ENCODE measurements at places on chromosomes 4 and X.

GRCh38 chr4:182886205-182886604 is 31.0 kb downstream of the DCTD start:
- DNase-seq, result no peak

DNA sequence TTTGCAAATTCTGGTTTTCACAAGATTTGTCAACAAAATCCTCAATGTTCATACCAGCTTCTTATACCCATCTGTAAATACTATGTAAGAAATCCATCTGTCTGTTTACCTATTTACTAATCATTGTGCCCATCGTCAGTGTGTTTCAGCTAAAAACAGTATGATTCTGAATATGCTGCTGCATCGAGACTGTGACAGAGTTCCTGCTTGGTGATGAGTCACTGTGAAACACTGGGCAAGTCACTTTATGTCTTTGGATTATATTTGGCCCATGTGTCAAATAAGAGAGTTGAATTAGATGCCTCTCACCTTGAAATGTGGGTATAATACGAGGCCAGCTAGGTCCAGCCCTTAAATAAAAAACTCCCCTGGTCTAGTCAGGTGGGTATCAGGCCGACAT is 79.3 kb downstream of the CBLL2 start:
- DNase-seq, result no peak

- DNase-seq, result no peak
Observed at GRCh38 chrX:136176399-136176825, 29.1 kb downstream of the FHL1 start.

GRCh38 chr4:18957716-18958115 is 936.2 kb upstream of the LCORL start:
- no peak for DNase-seq

GRCh38 chrX:130665263-130665662 is 237.7 kb downstream of the ENOX2 start:
- no peak for DNase-seq

DNA sequence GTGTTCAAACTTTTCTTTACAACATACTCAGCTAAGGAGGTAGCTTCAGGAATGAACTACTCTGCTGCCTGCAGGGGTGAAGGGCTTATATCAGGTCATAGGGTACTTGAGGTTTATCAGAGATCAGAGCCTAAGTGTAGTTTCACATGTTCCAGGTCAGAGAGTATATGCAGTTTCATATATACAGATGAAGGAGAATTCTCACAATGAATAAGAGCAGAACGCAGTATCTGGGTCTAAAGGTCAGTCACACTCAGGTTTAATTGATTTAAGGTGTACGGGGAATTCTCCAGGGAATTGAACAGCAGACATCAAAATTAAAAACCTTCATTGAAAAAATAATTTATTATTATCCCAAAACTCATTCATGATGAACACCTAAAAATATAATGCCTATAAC is 700.6 kb downstream of the TECRL start:
- no peak for DNase-seq

- DNase-seq, result no peak
Observed at GRCh38 chr4:67521506-67521905, 23.8 kb downstream of the CENPC start.

DNA sequence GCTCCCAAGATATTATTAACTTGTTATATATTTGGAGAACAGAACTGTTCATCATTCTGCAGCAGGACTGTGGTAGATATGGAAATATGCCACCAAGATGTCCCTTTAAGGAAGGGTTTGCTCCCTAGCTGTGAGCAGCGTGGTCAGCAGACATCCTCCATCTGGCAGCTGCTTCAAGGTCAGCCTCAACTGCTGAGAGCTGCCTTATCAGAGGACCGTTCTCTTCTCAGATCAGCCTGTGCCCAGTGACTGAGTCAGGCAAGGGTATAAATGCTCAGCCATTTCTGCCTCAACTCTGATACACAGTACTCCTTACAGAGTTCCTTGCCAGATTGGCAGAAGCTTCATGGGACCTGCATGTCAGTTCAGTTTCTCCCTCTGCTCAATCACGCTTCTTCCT is 63.4 kb upstream of the MAGEB2 start:
- DNase-seq, result no peak

- DNase-seq, result peak; percentile 50
Observed at GRCh38 chrX:78708262-78708661, 39.3 kb upstream of the LPAR4 start.

DNA sequence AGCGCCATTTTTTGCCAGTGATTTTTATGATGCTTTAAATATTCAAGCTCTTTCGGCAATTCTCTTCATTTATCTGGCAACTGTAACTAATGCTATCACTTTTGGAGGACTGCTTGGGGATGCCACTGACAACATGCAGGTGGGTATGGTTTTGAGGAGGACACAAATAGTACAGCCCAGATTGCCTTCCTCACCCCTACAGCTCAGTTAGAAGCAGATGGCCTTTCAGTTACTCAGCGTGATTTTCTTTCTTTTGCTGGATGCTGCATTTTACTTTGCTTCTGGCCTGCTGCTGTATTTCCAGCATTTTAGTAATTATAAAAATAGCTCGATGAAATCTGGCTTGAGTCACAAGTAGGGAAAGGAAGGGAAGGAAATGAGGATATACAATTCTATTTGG is 114.7 kb downstream of the SLC4A4 start:
- no peak for DNase-seq

DNA sequence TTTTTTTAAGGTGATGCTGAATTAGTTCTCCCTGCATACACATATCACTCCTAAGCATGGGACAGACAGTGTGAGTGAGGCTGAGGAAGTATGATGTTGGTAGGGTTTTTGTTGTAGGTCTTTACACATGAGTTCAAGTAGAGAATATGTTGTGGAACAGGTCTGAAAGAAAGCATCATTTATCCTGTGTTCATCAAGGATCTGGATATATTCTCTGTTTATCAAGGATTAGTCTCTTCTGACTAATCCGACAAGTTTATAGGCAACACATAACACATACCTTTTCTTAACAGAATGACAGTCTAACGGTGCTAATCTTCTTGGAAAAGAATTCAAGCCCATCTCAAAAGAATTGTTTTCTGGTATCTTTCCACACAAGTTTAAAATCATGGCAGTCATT is 10.5 kb downstream of the SLIT2 start:
- no peak for DNase-seq

DNA sequence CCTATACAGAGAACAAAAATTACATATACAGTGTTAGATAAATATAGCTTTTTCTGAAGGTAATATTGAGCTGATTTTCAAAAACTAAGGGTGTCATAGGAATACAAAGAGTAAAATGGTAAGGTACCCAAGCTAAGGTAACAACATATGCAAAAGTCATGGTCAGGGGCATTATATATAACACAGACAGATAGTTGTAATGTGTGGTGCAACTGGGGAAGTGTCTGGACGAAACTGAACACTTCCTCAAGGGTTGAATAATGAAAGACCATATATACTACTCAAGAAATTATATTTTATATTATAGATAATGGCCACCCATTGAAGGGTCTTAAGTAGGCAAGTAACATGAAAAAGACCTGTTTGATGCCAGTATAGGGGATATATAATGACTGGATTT is 262.1 kb upstream of the CXXC4 start:
- DNase-seq, result no peak

GRCh38 chr4:44017422-44017739 is 431.2 kb downstream of the KCTD8 start:
- DNase-seq, result no peak

DNA sequence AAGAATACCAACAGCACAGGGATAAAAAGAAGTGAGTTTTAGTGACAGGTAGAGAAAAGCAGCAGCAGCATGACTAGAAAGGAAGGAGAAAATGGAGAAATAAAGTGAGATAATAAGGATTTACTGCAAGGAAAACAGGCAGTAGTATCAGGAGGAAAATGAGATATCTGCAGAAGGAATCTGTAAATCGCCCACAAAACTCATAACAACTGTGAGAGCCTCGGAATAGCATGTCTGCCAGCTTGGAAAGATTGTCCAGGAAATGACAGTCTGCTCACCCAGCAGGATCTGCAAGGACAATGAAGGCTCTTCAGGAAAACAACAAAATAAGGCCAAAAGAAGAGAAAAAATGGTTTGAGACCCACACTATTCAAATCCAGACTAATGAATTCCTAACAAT is 47.4 kb downstream of the CXXC4 start:
- no peak for DNase-seq

GRCh38 chrX:75273483-75273882 is 402 bp upstream of the UPRT start:
- peak; percentile 53 for DNase-seq

DNA sequence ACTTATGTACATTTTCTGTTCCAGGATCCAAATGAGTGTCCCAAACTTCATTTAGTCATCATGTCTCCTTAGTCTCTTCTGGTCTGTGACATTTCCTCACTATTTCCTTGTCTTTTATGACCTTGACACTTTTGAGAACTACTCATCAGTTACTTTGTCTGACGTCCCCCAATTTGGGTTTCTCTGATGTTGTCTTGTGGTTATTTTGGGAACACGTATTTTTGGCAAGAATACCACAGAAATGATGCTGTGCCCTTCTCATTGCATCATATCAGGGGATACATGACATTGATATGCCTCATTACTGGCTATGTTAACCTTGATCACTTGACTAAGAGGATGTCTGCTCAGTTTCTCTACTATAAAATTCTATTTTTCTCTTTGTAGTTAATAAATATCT is 308.8 kb downstream of the ZNF674 start:
- no peak for DNase-seq

- no peak for DNase-seq
Observed at GRCh38 chr4:159248384-159249178, 145.7 kb downstream of the RAPGEF2 start.

DNA sequence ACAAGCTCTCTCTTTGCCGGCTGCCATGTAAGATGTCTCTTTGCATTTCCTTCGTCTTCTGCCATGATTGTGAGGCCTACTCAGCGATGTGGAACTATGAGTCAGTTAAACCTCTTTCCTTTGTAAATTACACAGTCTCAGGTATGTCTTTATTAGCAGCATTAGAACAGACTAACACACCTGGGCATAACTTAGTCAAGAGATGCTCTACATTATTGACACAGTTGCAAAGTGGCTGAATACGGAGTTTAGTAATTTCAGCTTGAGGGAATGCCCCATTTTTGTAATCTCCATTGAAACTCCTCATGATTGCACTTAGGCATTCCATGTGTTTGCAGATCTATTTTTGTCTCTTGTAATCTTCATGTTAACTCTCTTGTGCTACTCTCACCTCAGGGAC is 299.5 kb upstream of the HAND2 start:
- no peak for DNase-seq

DNA sequence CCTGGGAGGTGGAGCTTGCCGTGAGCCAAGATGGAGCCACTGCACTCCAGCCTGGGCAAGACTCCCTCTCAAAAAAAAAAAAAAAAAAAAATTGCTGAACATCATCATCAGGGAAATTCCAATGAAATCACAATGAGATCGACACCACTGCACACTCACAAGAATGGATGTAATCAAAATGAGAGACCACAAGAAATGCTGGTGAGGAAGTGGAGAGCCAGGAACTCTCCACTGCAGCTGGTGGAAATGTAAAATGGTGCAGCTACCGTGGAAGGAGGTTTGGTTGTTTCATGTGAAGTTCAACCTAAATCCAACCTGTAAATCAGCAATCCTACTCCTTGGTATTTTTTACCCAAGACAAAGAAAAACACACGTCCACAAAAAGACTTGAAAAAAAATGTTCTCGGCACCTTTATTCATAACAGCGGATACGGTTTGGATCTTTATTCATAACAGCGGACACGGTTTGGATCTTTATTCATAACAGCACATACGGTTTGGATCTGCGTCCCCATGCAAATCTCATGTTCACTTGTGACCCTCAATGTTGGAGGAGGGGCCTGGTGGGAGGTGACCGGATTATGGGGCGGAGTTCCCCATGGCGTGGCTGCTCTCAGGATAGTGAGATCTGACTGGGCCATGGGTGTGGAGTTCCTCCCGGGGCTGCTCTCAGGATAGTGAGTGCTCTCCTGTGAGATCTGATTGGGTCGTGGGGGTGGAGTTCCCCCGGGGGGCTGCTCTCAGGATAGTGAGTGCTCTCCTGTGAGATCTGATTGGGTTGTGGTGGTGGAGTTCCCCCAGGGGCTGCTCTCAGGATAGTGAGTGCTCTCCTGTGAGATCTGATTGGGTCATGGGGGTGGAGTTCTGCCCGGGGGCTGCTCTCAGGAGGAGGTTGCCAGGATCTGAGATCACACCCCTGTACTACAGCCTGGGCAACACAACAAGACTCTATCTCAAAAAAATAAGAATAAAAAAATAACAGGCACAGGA is 7.7 kb downstream of the GAK start:
- peak; percentile 4 for DNase-seq

DNA sequence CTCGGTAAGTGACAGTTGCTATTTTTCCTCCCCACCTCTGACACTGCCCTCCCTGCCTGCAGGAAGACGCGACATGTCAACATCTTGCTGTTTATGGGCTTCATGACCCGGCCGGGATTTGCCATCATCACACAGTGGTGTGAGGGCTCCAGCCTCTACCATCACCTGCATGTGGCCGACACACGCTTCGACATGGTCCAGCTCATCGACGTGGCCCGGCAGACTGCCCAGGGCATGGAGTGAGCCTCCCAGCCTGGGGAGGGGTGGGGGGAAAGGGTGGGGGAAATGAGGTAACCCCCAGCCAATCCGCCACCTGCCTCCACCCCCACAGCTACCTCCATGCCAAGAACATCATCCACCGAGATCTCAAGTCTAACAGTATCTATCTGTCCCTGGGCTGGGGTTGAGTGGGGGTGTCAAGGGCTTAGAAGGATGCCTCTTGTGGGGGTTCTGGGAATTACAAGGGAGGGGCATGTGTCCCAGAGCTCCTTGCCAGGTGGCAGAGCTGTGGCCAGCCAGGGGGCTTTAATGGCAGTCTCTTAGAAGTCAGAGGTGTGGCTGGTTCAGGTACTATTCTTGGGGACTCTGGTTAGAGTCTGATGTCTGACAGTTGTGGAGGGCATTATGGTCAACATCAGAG is 7.8 kb downstream of the ARAF start:
- peak; percentile 4 for DNase-seq

GRCh38 chrX:151754641-151755215 is 20.2 kb downstream of the CNGA2 start:
- peak; percentile 6 for DNase-seq

GRCh38 chr4:88177983-88178625 is 19.7 kb upstream of the ABCG2 start:
- DNase-seq, result peak; percentile 78

- peak; percentile 99 for DNase-seq
Observed at GRCh38 chr4:55312489-55313101, 33.4 kb upstream of the SRD5A3 start.

DNA sequence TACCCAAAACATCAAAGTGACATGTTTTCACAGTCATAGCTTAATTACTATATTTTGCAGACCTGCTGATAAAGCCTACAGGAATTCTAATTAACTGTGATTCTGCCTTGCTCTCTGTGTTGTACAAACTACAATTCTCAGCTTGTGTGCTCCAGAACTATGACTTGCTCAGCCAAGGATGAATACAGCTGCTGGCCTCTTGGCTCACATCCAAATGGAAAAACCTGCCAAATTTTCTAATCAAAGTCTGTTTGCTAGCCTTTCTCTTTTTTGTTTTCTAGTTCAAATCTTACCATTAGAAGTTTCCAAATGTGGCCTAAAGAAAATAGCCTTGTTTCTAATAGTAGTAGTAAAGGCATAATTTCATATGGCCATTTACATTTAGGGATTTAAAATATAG is 1176.8 kb downstream of the FAM133A start:
- DNase-seq, result no peak
